ENCODE measurements at places on chromosomes 1 and 21.

GRCh38 chr1:58251430-58252073 lies 295.0 kb downstream of the OMA1 start:
- DNase-seq, result no peak

DNA sequence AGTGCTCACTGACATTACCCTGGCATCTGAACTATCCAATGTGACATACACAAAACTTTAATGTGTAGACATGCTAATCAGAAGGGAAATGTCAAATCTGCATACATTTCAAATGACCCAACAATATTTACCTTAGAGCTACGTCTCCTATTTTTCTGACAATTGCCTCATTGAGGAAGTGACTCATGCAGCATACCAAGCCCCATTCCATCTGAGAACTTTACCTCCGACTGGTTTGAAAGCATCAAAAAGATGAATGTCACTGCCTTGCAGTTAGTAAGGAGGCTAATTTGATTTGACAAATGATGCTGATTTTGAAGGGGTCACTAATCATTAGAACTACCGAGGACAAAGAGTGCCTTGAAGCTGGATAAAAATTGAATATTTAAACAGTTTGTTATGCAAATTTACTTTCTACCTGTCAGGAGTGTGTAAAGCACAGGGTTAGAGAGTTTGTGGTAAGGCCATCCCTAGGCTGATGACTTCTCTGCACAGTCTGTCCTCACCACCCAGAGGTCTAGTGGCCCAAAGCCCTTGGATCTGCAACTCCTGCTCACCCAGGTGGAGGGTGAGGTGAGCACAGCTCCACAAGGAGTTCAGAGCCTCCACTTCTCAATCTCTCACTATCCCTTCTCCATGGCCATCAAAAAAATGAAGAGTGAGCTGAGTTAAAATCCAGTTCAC lies 500.3 kb upstream of the C1orf87 start:
- DNase-seq, result no peak

GRCh38 chr21:32331444-32332305 lies 33.0 kb downstream of the MRAP start:
- no peak for DNase-seq

DNA sequence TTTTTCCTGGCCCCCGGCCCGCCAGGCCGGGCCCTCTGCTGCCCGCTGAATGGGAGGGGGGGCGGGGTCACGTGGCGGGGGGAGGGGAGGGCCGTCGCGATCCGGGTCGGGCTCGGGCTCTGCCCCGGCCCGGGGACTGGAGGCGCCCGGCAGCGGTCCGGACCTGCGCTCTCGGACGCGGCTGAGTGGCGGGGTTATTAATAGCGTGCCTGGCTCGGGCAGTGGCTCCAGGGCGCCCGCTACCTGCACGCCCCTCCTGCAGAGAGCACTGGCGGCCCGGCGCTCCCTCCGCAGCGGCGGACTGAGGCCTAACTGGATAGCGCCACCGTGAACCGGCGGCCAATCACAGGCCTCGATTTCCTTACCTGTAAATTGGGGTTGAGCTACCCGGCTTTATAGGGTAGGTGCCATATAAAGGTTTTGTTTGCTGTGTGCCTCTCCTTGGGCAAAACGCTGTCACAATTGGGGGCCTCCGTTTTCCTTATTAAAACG lies 28.1 kb downstream of the AHDC1 start:
- no peak for DNase-seq

DNA sequence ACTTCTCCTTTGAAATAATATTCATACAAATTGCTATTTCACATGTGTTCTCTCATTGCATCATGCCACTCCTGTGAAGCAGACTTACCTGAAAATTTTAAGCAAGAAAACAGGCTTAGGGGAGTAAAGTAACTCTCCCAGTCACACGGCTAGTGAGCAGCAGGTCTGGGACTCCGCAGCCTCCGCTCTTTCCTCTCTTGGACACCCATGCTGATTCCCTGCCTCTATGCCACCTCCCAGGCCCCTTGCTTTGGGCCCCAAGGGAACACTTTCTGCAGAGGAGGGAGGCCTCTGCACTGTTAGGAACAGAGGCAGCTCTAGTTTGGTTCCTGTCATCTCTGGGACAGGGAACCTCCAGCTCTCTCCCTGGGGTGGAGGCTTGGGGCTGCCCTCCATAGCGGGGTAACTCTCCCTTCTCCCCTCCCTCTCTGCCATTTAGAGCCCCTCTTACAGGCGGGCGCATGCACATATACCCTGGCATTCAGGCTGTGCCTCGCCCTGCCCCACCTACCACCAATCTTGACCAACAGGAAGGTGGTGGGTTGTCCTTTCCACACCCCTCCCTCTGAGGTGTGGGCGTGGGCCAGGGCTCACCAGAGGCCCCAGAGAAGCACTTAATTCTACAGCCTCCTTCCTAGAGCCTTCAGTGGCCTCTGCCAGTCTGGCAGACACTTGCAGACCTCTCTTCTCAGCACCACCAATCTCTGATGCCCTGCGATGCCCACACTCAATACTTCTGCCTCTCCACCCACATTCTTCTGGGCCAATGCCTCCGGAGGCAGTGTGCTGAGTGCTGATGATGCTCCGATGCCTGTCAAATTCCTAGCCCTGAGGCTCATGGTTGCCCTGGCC lies at the start of gene RXFP4:
Gene RXFP4 (plus strand): TSS at position 646 of the 852 bp plus-strand sequence. CDS start 72 bp downstream, at position 718.
- DNase-seq, result no peak

DNA sequence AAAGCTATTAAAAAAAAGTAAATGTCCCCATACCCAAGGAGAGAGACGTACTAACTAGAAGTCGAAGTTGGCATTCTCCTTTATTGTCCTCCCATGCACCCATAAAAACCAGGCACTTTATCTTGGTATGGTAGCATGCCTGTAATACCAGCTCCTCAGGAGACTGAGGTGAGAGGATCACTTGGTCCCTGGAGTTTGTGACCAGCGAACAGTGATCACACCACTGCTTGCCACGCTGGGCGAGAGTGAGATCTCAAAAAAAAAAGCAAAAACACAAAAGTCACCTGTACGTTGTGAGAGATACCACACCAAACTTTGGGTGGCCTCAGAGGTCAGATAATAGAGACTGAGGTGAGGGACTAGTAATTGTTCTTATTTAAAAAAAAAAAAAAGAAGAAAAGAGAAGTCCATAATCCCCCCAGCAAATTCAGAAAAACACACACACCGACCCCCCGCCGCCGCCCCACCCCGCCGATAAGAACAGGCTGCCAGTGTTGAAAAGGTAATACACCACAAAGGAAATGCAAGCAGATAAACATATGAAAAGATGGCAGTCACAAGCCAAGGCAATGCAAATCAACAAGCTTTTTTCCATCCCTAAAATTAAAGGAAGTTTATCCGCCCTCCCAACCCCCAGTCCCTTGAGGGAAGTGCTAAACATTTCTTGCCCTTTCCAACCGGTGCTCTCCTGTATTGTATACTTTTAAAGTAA lies 3.6 kb downstream of the L1TD1 start:
- no peak for DNase-seq
